ENCODE measurements at places on chromosomes 2 and 18. TPM values are rescaled to one million over a fixed set of nuclear protein-coding genes. Genes with fewer than 3 reads are reported as not detected.

LIMS3 gene
- total RNA-seq: 34.9 TPM

ABCG5 gene
- not detected for total RNA-seq

EMX1 gene
- not detected for total RNA-seq

C18orf54 gene
- total RNA-seq: 7.0 TPM

CTDP1 gene
- total RNA-seq: 34.3 TPM

AQP4 gene
- not detected for total RNA-seq

ASIC4 gene
- total RNA-seq: not detected

UGT1A4 gene
- total RNA-seq: not detected

UCN gene
- total RNA-seq: 0.38 TPM

SKOR2 gene
- total RNA-seq: not detected
